ENCODE measurements at places on chromosomes 2 and 18.

- no peak for DNase-seq
These were observed 213.0 kb upstream of the RAB6C start for GRCh38 chr2:129766374-129766993.

GRCh38 chr18:8116341-8117005 is 492.8 kb upstream of the RAB12 start:
- DNase-seq = no peak

- DNase-seq = no peak
These were observed 15.2 kb downstream of the LRATD1 start for GRCh38 chr2:14647714-14648113.

DNA sequence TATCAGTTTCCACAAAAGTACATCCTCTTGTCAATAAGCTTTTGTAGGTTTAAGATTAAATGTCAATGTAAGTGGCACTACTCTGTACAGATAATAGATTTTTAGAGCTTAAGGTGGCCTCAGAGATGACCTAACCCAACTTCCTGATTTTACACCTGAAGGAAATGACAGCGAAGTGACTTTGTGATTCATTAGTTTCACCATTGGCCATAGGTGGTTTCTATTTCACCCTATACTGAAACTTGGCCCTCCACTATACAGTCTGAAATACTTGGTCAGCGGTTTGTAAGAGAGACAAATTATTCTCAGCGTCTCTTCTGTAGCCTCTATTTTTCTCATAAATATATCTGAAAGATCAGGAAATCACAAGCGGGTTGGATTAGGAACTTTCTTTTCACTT is 330.4 kb upstream of the FAM98A start:
- no peak for DNase-seq

DNA sequence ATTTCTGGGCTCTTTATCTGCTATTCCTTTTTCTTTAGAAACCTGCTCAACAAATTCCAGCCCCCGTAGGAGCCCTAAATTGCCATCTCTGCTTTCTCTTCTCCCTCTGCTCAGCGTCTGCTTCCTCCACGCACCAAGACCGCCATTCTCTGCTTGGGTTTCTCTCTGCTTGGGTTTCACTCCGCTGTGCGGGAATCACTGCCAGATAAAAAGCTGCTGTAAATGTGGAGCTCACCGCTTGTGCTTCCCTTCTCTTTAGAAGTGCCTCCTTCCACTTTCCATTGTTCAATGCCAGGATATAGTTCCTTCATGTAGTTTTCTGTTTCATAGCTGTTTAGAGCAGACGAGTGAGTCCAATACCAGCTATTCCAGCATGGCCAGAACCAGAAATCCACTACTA is 45.9 kb downstream of the TMEM237 start:
- DNase-seq = no peak

GRCh38 chr2:203018181-203018580 is 3.5 kb downstream of the NBEAL1 start:
- no peak for DNase-seq

DNA sequence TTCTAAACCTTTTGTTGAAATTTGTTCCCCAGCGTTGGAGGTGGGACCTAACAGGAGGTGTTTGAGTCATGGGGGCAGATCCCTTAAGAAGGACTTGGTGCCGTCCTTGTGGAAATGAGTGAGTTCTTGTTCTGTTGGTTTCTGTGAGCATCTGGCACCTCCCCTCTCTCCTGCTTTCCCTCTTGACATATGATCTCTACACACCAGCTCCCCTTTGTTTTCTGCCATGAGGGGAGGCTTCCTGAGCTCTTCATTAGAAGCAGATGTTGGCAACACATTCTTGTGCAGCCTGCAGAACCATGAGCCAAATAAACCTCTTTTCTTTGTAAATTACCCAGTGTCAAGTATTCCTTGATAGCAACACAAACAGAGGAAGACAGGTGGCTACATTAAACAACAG is 23.8 kb downstream of the NABP1 start:
- DNase-seq = no peak

DNA sequence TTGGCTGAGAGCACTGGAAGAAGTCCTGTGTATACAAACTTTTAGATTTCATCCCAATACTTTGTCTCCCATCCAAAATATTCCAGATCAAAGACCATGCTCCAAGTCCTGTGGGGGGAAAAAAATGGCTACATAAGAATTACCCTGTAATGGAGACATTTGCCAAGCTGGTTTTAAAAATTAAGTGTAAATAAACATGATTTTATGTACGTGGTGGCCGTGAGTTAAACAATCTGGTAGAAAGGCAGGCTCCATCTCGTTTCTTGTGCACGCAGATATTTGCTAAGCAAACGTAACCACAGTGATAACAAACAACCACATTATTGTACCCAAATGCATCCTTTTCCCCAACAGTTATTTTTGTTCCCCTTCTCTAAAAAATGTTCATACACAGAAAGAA is 176.4 kb downstream of the ZNF516 start:
- DNase-seq = no peak

GRCh38 chr2:36663851-36664695 is 32.4 kb upstream of the VIT start:
- DNase-seq = peak; percentile 37

- no peak for DNase-seq
These were observed 127.1 kb upstream of the TTC39C start for GRCh38 chr18:23887493-23887892.

- no peak for DNase-seq
These were observed 1.6 kb downstream of the SMAD7 start for GRCh38 chr18:48949050-48949605.

DNA sequence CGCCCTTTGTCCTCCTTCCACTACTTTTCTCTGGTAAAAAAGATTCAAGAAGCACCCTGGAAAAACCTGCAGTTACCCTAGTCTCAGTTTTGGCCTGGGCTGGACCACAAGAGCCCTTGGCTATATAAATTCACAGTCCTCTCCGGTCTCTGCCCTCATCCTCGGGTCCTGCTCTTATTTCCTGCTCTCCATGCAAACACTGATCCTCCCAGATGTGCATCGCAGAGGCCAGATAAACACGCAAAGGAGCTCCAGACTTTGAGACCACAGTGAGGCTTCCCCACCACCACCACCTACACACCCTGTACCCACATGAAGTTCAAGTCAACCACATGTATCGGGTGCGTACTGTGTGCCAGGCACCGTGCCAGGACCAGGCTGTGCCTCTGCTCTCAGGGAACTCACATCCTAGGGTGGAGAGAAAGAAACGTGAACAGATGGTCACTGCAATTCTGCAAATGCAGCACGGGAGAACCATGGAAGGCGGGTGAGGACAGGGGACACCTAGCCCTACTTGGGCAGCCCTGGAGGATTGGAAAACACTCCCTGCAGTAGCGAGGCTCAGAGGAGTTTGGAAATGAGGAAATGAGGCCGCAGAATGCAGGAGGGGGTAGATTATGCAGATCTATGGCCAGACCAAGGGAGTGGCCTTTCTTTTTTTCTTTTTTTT is 7.4 kb downstream of the CTDSP1 start:
- no peak for DNase-seq

GRCh38 chr2:72694715-72695496 is 130.9 kb downstream of the EXOC6B start:
- peak; percentile 38 for DNase-seq

DNA sequence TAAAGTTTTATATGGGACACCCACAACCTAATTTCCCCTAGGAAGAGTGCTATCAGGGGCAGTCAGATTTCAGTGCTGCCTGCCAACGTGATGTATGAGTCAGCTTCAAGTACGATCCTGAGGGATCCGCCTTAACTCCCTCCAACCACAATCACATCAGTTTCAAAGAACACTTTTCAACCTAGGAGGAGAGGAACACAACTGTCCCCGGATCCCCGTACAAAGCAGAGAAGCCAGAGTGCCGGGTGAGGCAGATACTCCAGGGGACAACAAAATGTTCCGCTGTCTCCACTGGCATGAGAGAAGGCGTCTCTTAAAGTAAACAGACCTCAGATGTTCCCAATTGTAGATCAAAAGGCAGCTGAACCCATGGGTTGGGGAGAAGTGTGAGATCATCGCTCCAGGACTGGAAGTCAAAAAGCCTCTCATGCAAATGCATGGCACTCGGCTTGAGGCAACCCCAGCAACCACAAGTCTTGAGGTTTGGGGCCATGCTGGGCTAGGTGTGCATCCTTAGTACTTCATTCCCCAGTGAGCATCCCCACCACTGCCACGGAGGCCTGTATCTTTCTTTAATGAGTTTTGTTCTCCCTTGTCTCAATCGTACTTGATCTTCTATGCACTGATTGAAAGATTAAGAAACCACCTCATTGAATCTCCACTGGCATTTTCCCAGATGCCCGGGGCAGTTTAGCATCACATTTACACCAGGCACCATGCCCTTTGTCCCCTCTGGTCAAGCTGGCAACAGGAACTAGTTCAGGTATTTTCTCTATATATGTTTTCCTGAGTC is 91.0 kb upstream of the CCBE1 start:
- DNase-seq = no peak

DNA sequence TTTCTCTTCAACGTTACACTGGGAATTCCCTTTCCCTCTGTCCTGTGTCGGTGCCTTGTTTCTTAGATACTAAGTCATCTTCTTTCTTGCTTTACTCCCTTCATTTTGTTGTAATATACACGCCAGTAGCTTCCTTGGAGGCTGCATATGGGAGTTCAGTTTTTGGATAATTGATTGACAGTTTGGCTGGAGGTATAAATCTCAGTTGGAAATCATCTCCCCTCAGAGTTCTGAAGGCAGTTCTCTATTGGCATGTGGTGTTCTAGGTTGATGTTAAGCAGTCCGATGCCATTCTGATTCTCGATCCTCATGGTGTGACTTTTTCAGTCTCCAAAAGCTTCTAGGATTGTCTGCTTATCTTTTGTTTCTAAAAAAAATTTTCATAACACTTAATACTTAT is 152.5 kb upstream of the GLI2 start:
- DNase-seq = no peak

- DNase-seq = no peak
These were observed 99.0 kb upstream of the COPS8 start for GRCh38 chr2:236986524-236987330.

GRCh38 chr2:128836559-128837100 is 518.0 kb upstream of the HS6ST1 start:
- no peak for DNase-seq

- DNase-seq = no peak
These were observed 30.3 kb upstream of the CCDC93 start for GRCh38 chr2:118044103-118044716.

DNA sequence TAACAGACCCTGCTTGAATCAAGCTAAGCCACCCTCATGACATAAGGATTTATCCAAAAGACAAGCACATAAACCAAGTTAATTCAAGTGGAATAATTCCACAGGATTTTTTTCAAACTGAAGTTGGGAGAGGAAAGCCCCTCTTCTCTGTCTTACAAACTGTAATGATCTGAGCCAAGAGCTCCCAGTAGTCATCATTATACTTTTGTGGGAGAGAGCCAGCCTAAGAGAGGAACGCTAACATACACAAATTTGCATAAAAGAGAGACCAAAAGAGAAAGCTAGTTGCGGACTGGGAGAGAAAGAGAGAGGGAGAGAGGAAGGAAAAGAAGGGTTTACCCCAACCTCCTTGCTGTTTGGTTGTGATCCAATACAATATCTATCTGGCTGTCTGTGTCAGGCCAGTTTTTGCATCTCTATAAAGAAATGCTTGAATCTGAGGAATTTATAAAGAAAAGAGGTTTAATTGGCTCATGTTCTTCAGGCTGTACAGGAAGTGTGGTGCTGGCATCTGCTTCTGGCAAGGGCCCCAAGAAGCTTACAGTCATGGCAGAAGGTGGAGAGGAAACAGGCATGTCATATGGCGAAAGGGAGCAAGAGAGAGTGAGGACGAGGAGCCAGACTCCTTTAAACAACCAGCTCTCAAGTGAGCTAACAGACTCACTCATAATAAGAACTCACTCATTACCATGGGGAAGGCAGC is 20.8 kb upstream of the PUM2 start:
- no peak for DNase-seq

- no peak for DNase-seq
These were observed 4.5 kb upstream of the GAL3ST2 start for GRCh38 chr2:241772063-241772499.

GRCh38 chr2:219766658-219767057 is 139.2 kb downstream of the SLC4A3 start:
- no peak for DNase-seq

DNA sequence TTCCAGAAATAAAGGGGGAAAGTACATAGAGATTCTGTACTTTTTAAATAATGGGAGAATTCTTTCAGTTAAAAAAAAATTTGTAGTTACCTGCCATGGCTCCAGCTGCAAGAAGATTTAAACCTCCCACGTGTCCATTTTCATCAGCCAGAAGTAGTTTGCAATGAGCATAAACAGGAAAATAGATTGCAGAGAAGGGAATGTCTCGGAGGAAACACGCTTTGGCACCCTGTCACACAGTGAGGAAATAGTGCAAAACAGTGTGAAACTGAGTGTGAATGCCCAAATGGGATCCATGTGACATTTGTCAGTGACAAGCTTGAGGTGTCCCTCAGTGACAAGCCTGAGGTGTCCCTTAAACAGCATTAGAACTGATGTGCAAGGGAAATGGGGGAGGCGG is 102.7 kb downstream of the SLC25A12 start:
- no peak for DNase-seq

GRCh38 chr2:186852508-186852907 is 3.5 kb upstream of the ZSWIM2 start:
- DNase-seq = no peak

DNA sequence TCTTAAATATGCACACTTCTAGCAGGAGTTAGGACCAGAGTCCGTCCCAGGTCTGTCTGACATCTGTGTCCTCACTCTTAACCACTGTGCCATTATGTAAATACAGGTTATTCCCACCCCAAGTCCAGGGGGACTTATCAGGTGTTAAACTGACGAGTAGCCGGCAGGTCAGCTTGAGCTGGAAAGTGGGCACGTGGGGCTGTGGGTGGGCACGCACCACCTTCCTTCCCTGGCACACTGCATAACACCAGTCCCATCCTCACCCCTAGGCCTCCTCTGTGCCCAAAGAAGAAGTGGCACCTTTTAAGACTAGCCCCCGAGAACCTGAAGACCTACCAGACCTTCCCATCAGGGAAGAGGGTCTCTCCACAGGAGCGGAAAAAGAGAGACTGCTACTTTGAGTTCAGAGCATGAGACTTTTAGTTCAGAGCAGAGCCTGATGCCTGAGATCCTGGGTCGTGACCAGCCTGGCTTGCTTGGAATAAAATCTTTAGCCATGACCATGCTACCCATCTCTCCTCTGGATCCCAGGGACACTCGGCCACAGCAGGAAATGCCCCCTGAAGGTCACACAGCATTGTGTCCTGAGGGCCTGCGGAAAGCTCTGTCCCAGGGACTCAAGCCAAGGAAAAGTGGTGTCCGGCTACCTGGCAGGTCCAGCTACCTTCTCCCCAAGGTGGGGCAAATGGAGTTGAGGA is 62.0 kb downstream of the CIB4 start:
- no peak for DNase-seq

DNA sequence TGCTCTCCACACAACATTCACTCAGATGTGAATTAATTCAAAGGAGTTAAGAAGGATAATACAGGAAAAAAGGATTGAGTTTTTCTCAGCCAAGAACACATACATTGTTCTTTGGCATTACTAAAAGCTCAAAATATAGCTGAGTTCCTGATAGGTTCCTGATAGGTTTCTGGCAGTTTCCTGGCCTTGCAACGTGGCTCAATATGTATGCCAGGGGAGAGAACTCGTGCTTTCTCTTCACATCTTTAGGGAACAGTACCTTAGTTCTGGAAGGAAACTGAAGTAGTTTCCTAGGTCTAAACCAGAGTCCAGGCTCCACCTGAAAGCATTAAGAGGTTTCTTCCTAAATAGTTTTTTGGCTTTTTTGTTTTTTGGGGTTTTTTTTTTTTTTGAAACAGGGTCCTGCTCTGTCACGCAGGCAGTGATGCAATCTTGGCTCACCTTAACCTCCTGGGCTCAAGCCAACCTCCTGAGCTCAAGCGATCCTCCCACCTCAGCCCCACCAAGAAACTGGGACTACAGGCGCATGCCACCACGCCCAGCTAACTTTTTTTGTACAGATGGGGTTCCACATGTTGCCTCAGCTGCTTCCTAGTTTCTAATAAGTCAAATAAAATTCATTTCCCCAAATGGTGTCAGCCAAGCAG is 42.8 kb downstream of the ESCO1 start:
- no peak for DNase-seq
